Small intestine (tissue), 16 donors: ENCODE measurements at places on chromosomes 5 and 9.

DNA sequence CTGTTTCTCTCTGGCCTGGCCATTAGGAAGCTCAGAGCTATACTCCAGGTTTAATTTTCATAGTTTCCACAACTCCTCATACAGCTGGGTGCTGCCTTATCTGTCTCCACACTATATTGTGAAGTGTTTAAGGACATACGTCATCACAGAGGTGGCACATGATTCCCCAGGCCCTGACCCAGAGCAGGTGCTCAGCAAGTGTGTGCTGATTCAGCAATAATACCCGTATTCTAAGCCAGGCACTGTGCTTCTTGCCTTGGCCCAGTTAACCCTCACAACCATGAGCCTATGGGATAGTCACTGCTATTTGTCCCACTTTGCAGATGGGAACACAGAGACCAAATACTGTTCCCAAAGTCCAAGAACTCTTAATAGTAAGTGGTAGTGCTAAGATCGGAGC is 93.5 kb upstream of the SMIM23 start:
- no peak for DNase-seq

DNA sequence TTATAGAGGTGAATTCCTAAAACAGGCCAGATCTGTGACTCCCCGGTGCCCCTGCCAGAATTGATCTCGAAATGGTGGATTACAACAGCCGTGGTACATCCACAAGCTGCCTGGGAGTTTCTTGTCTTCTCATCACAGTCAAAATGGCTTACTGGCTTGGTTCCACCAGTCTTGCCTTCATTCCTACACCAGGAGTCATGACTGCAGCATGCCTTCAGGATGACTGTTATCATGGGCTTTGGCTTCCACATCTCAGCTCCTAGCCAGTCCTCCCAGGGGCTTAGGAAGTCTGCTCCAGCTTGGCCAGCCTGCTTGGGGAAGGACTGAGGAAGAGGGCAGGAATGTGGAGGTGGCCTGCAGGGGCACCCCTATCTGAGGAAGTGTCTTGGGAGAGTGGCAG is 132.9 kb upstream of the NR3C1 start:
- DNase-seq = no peak

DNA sequence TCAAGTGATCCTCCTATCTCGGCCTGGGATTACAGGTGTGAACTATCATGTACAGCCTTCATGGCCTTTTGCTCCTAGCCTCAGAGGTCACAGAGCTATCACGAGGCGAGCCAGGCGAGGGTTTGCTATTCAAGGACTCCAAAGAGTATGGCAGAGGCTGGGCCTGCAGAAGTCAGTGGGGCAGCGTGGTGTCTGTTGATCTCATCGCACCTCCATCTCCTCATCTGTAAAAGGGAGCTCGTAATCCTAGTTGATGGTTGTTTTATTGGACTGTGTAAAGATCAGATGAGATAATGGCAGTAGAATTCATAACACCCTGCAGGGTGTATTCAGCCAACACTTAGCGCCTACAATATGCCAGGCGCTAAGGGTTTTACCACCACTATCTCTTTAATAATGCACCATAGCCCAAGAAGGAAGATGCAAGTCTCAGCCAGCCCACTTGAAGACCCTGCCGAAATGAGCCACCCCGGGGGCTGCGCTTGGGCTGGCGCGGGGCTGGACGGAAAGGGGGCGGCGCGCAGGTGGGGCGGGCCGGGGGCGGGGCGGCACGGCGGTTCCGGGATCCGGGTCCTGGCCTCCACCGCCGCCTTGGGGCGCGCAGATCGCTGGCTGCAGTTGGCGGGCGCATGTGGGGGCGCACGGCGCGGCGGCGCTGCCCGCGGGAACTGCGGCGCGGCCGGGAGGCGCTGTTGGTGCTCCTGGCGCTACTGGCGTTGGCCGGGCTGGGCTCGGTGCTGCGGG is at the start of gene GALNT12:
TSS of gene GALNT12 (plus strand) at position 601 of the 744 bp plus-strand sequence. CDS start at position 630, 29 bp downstream.
- DNase-seq = peak; percentile 78

GRCh38 chr5:125661584-125661983 is 761.6 kb upstream of the GRAMD2B start:
- no peak for DNase-seq

DNA sequence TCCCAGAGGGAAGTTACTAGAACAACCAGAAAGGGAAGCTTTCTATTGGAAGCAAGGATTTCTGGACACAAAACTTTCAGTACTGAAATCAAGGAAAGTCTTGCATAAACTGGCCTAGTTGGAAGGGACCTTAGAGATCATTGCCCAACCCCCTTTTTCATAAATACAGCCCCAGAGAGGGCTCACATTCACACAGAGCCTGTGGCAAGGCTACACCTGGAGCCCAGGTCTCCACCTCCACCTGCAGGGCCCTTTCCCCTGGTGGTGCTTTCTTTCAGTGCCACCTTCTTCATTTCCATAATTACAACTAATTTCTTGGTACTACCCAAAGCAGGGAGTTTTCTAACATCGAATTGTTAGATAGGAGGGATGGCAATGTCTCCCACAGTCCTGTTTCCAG is 85.7 kb downstream of the ADRB2 start:
- no peak for DNase-seq

GRCh38 chr9:135070964-135071735 is 16.3 kb upstream of the OLFM1 start:
- no peak for DNase-seq

DNA sequence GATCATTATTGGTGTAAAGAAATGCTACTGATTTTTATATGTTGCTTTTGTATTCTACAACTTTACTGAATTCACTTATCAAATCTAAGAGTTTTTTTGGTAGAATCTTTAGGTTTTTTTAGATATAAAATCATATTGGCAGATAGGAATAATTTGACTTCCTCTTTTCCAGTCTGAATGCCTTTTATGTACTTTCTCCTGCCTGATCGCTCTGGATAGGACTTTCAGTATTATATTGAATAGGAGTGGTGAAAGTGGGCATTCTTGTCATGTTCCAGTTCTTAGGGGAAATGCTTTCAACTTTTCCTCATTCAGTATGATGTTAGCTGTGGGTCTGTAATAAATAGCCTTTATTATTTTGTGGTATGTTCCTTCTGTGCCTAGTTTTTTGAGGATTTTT is 8.3 kb downstream of the AHRR start:
- no peak for DNase-seq

GRCh38 chr9:33184963-33185362 is 17.8 kb upstream of the B4GALT1 start:
- DNase-seq = peak; percentile 24

DNA sequence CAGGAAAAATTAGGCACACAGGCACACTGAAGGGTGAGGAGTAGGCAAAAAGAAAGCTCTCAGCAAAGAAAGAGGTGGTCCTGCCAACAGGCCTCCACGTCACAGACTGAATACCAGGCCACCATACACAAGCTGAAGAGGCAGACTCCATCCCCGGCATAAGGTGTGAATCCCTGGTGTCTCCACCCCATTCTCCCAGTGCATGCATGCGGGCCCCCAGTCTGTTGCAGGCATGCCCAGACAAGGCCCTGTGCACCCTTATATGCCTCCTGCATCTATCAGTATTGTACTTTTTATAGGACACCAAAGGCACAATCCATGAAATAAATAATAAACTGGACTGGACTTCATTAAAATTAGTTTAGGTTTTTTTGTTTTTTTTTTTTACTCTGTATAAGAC is 73.1 kb downstream of the RGMB start:
- no peak for DNase-seq

- no peak for DNase-seq
Measured at GRCh38 chr5:104564530-104564929, 1001.9 kb upstream of the NUDT12 start.

- DNase-seq = no peak
Measured at GRCh38 chr9:117746263-117746662, 42.1 kb downstream of the TLR4 start.

DNA sequence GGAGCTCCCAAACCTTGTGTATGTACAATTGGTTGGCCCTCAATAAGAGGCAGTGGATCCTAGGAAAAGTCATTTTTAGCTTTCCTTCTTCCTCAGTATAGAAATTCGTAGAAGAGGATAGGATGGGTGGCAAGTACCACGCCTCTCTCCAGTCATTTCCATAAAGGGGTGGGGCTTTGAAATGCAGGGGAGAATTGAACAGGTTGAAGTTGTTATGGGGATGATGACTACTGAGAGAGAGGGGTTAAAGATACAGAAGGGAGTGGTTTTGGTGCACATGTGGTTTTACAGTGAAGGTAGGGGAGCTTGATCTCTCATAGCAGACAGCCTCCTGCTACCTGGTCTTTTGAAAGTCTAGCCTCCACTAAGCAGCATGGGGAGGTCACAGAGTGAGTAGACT is 54.4 kb upstream of the FAM120AOS start:
- DNase-seq = no peak

DNA sequence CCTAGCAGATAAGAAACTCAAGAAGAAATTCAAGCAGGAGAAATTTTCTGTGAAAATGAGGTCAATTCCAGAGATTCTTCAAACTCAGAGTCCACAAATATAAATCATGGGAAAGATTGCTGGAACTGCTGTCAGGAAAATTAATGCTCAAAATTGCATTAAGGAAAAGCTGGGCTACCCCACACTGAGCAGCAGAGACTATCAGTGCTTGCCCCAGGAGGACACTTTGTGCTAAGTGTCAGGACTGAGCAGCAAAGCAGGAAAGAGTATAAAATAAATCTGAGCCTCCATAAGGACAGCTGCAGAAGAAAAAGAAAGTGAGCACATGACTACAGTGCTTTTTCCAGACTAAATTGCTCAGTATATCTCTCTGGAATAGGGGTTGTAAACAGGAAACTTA is 81.6 kb downstream of the RGS7BP start:
- no peak for DNase-seq

- no peak for DNase-seq
Measured at GRCh38 chr9:84271921-84272556, 68.5 kb downstream of the SLC28A3 start.

GRCh38 chr5:131635684-131636572 is 899 bp upstream of the RAPGEF6 start:
- peak; percentile 79 for DNase-seq

- DNase-seq = no peak
Measured at GRCh38 chr9:97753975-97754374, 56.8 kb upstream of the XPA start.

GRCh38 chr5:3995954-3996619 is 400.5 kb downstream of the IRX1 start:
- no peak for DNase-seq

DNA sequence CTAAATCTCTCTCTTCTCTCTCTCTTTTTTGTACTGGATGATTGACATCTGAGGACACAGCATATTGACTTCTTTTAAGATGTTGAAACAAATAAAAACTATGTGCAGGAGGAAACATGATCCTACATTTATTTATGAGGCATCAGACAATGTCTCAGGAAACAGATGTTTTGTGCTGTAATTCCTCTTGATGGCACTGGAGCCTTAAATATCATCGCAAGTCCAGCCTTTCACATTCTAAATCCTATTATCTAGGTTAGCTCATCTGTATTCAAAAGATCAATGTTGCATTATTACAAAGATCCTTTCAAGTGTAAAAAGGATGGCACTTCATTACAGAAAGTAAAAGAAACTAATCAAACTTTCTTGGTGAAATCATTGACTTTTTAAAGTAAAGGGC is 63.9 kb downstream of the MAT2B start:
- DNase-seq = peak; percentile 38

DNA sequence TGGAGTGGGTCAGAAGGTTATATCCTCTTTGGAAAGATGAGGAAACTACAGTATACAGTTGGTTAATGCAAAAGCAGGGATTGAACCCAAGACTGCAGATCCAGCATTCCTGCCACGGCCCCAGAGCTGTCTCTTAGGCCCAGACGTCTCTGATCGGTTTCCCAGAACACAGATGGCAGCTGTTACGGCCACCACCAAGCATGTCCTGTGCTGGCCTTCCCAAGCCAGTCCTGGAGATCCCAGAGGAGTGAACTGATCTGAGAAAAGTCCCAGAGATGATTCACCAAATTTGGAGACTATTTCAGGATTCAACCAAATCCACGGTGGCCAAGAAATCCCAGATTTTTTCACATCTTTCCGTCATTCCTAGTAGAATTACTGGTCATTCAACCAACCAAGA is 20.1 kb downstream of the TNIP1 start:
- no peak for DNase-seq

- peak; percentile 16 for DNase-seq
Measured at GRCh38 chr9:125422853-125423252, 161.2 kb downstream of the GAPVD1 start.

- DNase-seq = no peak
Measured at GRCh38 chr5:99795031-99795430, 740.1 kb upstream of the FAM174A start.

GRCh38 chr5:111755345-111755941 is 1.6 kb downstream of the NREP start:
- no peak for DNase-seq
